NCI-H187 (cell line): ENCODE measurements at places on chromosomes 4 and X.

- no peak for DNase-seq
These were observed 218.5 kb upstream of the ANKRD50 start for GRCh38 chr4:124931050-124931449.

DNA sequence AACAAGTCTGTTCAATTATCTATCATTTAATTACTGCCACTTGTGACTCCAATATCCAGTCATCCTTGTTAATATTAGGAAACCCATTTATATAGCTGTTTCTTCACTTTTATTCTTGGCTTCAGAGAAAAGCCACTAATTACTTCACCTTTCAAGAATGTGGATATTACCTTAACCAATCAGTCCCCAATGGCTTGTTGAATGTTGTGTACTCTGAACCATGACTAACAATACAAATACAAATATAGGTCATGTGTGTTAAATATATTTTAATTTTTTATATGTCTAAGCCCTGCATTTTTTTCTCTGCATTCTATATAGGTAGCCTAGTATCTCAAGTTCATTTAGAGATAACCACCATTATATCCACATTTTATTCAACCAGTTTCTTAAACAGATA lies 1513.4 kb upstream of the AGA start:
- no peak for DNase-seq

DNA sequence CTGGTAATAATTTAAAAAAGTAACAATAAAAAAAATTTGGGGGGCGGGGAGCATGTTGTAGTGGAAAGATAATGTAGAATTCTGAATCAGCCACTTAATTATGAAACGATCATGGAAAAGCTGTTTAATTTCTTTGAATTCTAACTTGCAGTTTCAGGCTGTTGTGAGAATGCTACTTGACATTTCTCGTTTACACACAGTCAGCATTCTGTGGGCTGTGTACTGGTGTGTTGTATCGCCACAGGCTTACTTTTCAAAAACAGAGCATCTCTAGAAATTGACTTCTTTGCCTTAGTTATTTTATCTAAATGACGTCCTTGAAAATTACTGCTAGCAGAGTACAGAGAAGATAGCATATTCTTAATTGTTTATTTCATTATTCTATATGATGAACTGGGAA lies 350.4 kb downstream of the FSTL5 start:
- DNase-seq = no peak

GRCh38 chr4:173185847-173186510 lies 17.4 kb downstream of the GALNT7 start:
- no peak for DNase-seq

DNA sequence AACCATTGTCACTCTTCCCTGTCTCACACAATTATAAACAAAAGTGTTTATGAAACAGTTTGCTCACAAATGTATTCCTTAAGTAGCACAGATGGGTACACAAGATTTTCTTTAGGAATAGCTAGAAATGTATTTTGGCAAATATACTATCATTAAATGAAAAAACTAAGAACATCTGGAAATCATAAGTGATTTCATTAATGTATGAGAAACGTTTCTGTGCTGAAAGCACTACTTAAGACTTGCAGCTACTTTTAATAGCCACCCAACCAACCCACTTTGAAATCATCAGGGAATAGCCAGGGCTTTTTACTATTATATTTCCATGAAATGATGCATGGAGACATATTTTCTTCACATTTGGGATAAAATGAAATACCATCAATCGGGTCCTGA lies 62.3 kb upstream of the NAP1L5 start:
- no peak for DNase-seq

DNA sequence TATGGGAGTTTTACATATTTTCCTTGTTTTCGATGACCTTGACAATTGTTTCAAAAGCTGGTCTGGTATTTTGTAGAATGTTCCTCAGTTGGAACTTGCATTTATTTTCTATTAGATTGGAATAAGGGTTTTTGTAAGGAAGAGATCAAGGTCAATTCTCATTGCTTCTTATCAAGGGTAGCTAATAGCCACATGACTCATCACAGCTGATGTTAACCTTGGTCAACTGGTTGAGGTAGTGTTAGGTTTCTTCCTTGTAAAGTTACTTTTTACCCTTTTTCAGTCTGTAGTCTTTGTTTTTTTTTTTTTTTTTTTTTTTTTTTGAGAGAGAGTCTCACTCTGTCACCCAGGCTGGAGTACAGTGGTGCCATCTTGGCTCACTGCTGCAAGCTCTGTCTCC lies 257.2 kb downstream of the SNCA start:
- DNase-seq = no peak
